ENCODE measurements at places on chromosomes 2 and 18. TPM values are rescaled to one million over a fixed set of nuclear protein-coding genes. Genes with fewer than 3 reads are reported as not detected.

FEV gene
- total RNA-seq: not detected

KATNAL2 gene
- 0.76 TPM for total RNA-seq

CENPA gene
- total RNA-seq: 6.7 TPM

GLI2 gene
- total RNA-seq: under 0.01 TPM

PXDN gene
- total RNA-seq: 415 TPM

NMS gene
- not detected for total RNA-seq

ZNF804A gene
- total RNA-seq: 0.16 TPM

RAX gene
- total RNA-seq: not detected

DNAJC5G gene
- 0.16 TPM for total RNA-seq

KYNU gene
- 1.1 TPM for total RNA-seq

CUL3 gene
- total RNA-seq: 44.2 TPM

FOXI3 gene
- not detected for total RNA-seq

FBXO41 gene
- 0.19 TPM for total RNA-seq

VIL1 gene
- total RNA-seq: not detected

TBR1 gene
- not detected for total RNA-seq

CYP27C1 gene
- not detected for total RNA-seq

FAM228A gene
- 0.31 TPM for total RNA-seq

RMND5A gene
- total RNA-seq: 79.5 TPM

STAT4 gene
- total RNA-seq: under 0.01 TPM

CROCC2 gene
- not detected for total RNA-seq

VAMP5 gene
- 129 TPM for total RNA-seq

OTOS gene
- total RNA-seq: not detected

HJURP gene
- 11.0 TPM for total RNA-seq

FOXD4L1 gene
- 0.06 TPM for total RNA-seq

CPO gene
- 0.19 TPM for total RNA-seq

ZBTB14 gene
- 9.6 TPM for total RNA-seq

NETO1 gene
- not detected for total RNA-seq
